T-helper 17 cell (primary cell): ENCODE measurements at places on chromosomes 7 and 10. TPM values are rescaled to one million over a fixed set of nuclear protein-coding genes. Genes with fewer than 3 reads are reported as not detected.
A peak's percentile ranks its signal among the peaks of the same experiment; 100 is the strongest.

The CRYGN gene
- 0.99 TPM for total RNA-seq

The GJC3 gene
- not detected for total RNA-seq

The FAM25G gene
- not detected for total RNA-seq

The UBTD1 gene
- 1.1 TPM for total RNA-seq

The TYW1B gene
- 4.8 TPM for total RNA-seq

The PGAM2 gene
- total RNA-seq = 0.92 TPM

- peaks cover 58% of the 10 kb centered on the region for H3K4me1 ChIP-seq
- no peak overlapping the region for H3K27ac ChIP-seq
- DNase-seq = no peak
Measured at GRCh38 chr7:127751490-127752448, 99.8 kb downstream of the SND1 start.

DNA sequence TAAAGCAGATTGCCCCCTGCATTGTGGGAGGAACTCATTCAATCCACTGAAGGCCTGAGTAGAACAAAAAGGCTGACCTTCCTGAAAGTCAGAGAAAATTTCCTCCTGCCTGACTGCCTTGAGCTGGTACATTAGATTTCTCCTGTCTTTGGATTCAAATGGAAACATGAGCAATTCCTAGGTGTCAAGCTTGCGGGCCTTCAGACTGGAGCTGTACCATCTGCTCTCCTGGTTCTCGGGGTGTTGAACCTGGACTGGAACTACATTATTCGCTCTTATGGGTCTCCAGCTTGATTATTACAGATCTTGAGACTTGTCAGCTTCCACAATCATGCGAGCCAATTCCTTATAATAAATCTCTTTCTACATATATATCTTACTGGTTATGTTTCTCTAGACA lies 173.6 kb upstream of the STEAP4 start:
- H3K27ac ChIP-seq = no peak overlapping the region
- H3K27me3 ChIP-seq = no peaks in the 10 kb centered on the region
- no peak for DNase-seq
- H3K4me3 ChIP-seq = no peak overlapping the region
- no peaks in the 10 kb centered on the region for H3K4me1 ChIP-seq
- no peaks in the 10 kb centered on the region for H3K36me3 ChIP-seq

GRCh38 chr10:128814782-128815181 lies 652.3 kb upstream of the MGMT start:
- no peak overlapping the region for H3K4me3 ChIP-seq
- no peak for DNase-seq
- no peaks in the 10 kb centered on the region for H3K4me1 ChIP-seq
- H3K27me3 ChIP-seq = no peaks in the 10 kb centered on the region
- no peaks in the 10 kb centered on the region for H3K36me3 ChIP-seq

- H3K4me1 ChIP-seq = peaks cover 37% of the 10 kb centered on the region
- H3K36me3 ChIP-seq = no peaks in the 10 kb centered on the region
- H3K4me3 ChIP-seq = peak within 1 kb of the TSS; percentile 94
- peak; percentile 100 for DNase-seq
Measured at GRCh38 chr10:118754556-118755423, at the start of gene CACUL1. TSS of gene CACUL1 (minus strand) at chr10:118754970. CDS start at chr10:118754762, 208 bp downstream.

DNA sequence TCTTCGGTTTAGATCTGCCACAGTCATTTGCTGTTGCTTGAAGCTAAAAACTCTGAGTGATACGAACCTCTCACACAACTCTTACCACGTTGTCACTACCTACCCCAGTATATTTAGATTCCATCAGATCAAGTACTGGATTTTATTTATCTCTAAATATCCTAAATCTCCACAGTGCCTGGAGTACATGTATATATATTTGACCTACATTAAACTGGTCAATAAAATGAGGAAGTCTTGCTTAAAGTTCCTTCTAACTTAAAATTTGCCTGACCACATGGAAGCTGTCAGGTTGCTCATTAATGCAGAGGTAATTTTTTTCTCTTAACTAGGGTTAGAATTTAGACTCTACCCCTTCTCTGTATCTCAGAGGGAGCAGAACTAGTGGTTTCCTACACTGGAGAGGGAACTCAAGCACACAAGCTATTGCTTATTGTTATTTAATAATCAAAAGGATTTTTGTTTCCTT lies 3.1 kb upstream of the MACC1 start:
- H3K27me3 ChIP-seq = no peaks in the 10 kb centered on the region
- no peak overlapping the region for H3K4me3 ChIP-seq
- no peaks in the 10 kb centered on the region for H3K36me3 ChIP-seq
- H3K4me1 ChIP-seq = no peaks in the 10 kb centered on the region
- DNase-seq = no peak

- H3K36me3 ChIP-seq = peaks cover 7% of the 10 kb centered on the region
- peak overlapping the region; percentile 96 for H3K27ac ChIP-seq
- DNase-seq = no peak
- H3K27me3 ChIP-seq = no peaks in the 10 kb centered on the region
Measured at GRCh38 chr10:30437031-30437841, 3.3 kb downstream of the MAP3K8 start.

DNA sequence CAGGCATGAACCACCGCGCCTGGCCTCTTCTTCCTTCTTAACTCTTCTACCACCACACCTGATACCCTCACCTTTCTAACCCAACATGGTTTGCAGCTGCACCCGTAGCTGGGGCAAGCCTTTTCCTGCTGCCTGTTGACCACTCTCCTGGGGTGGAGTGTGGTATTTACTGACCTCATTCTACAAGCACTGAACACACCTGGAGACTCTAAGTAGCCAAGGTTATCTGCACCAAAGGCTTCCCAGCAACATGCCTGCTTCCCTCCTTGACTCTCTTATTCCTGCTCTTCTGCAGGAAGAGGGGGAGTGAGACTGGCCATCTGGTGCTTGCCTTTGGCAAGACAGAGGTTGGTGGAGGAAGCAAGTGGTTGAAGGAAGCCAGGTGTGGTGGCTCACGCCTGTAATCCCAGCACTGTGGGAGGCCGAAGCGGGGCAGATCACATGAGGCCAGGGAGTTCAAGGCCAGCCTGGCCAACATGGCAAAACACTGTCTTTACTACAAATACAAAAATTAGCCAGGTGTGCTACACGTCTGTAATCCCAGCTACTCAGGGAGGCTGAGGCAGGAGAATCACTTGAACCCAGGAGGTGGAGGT lies 10.1 kb downstream of the ACTR1A start:
- H3K4me3 ChIP-seq = no peak overlapping the region
- H3K27me3 ChIP-seq = no peaks in the 10 kb centered on the region
- peaks cover 13% of the 10 kb centered on the region for H3K4me1 ChIP-seq
- no peak for DNase-seq

DNA sequence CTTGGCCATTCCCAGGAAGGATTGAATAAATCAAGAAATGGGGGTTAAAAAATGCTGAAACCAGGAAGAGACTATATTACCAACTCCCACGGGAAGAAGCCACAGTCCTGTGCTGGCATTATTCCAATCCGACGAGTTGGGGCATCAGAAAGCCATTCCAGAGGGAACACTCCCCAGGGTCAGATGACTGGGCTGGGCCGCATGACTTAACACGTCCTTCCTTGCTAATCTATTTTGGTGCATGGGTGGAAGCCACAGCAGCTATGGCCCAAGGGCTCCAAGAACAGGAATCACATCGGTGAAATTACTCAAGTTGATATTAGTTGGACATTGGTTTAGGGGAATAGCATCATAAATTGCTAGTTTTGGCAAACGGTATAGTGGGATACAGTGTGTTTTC lies 592.9 kb upstream of the NRP1 start:
- no peak overlapping the region for H3K4me3 ChIP-seq
- DNase-seq = no peak
- no peak overlapping the region for H3K27ac ChIP-seq
- no peaks in the 10 kb centered on the region for H3K36me3 ChIP-seq
- peaks cover 3% of the 10 kb centered on the region for H3K4me1 ChIP-seq

DNA sequence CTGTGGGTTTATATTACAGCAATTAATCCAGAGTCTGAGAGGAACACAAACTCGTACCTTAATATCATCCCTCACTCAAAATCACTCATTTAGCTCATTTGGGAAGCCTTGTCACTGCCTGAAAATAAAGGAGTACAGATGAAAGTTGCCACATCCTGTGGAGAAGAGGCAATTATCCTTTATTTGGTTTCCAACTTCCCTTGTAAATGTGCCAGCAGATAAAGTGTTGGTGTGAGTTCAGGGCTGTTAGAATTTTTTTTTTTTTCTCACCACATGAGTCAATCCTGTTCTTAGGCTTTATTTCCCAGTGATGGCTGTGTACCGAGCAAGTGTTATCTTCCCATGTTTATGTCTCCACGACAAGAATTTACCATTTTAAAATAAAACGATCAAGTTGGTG lies 99.0 kb upstream of the SMIM30 start:
- H3K27ac ChIP-seq = no peak overlapping the region
- no peak for DNase-seq
- no peaks in the 10 kb centered on the region for H3K4me1 ChIP-seq
- H3K27me3 ChIP-seq = no peaks in the 10 kb centered on the region

DNA sequence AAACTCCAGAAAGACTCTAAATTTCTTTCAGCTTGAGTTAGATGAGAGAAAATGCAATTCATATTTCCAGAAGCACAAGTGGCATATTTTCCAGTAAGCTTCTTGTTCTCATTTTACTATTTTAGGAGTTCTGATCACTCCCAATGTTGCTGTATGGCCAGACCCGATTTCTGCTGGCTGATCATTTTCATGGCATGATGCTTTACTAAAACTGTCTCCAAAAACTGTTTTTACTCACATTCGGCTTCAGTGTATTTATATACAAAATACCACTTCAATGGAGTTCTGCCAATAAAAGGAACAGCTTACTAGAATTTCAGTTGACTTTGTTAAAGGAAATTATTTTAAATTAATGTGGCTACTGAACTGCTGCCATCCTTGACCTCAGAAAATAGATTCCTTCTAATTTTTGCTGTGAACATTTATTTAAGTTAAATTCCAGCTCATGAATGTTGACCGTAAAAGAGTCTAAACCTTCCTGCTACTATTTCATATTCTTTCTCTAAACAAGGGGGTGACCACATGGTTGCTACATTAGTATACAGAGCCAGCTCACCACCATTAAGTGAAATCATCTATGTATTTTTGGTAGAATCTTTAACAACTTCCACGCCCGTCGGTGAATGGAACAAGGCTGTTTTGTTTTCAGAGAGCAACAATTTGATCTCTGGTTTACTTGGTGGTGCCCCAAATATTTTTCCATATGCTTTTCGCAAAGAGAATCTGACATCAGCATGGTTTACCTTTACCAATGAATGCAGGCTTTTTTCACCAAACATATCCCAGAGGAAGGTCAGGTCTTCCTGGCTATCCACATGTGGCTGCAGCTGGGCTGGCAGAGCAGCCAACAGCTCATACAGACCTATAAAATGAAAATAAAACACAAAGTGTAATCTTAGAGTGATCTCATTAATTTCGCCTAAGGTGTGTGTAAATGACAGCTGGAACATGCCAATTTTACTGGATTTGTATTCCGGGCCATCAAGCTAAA lies 101.2 kb downstream of the MPP7 start:
- H3K27ac ChIP-seq = no peak overlapping the region
- H3K36me3 ChIP-seq = no peaks in the 10 kb centered on the region
- no peak overlapping the region for H3K4me3 ChIP-seq

GRCh38 chr10:123870260-123870659 lies 21.3 kb downstream of the CPXM2 start:
- H3K27ac ChIP-seq = no peak overlapping the region
- peaks cover 36% of the 10 kb centered on the region for H3K27me3 ChIP-seq
- no peak for DNase-seq
- peaks cover 2% of the 10 kb centered on the region for H3K36me3 ChIP-seq
- H3K4me1 ChIP-seq = no peaks in the 10 kb centered on the region

DNA sequence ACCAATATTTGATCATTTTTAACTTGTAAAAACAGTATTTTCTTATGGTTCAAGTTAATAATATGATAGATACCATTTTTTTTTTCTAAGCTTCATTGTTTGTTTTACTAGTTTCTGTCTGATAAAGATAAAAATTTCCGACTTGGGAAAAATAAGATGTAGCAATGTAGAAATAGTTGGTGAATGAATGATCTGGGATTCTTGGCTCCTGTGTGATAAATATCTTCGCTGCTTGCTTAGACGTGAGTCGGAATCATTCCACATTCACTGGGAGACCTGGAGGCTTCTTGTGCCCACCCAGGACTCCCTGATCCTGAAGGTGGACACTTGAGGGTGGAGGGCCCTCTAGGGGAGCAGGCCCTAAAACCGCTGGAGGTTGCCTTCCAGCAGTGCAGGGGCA lies 47.9 kb downstream of the EXOC4 start:
- H3K27me3 ChIP-seq = no peaks in the 10 kb centered on the region
- DNase-seq = no peak
- no peak overlapping the region for H3K27ac ChIP-seq
- H3K4me1 ChIP-seq = peaks cover 19% of the 10 kb centered on the region

- H3K27ac ChIP-seq = no peak overlapping the region
- H3K4me1 ChIP-seq = peaks cover 4% of the 10 kb centered on the region
- DNase-seq = no peak
- H3K27me3 ChIP-seq = no peaks in the 10 kb centered on the region
Measured at GRCh38 chr10:99913831-99914235, 95.9 kb downstream of the DNMBP start.

GRCh38 chr7:81960026-81960425 lies 190.2 kb upstream of the HGF start:
- no peaks in the 10 kb centered on the region for H3K4me1 ChIP-seq
- no peak overlapping the region for H3K4me3 ChIP-seq
- no peaks in the 10 kb centered on the region for H3K27me3 ChIP-seq
- H3K27ac ChIP-seq = no peak overlapping the region
- H3K36me3 ChIP-seq = no peaks in the 10 kb centered on the region
- DNase-seq = no peak

DNA sequence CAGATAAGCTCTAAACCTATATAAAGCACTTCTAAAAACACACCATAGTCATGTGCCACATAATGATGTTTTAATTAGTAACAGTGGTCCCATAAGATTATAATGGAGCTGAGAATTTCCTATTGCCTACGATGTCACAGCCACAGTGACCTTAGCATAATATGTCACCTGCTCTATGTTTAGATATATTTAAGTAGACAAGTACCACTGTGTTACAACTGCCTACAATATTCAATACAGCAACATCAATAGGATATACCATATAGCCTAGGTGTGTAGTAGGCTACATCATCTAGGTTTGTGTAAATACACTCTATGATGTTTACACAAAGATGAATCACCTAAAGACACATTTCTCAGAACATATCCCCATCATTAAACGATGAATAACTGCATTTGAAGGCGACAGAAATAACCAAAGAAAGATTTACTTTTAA lies 24.5 kb downstream of the GPR22 start:
- H3K27me3 ChIP-seq = no peaks in the 10 kb centered on the region
- H3K27ac ChIP-seq = no peak overlapping the region
- no peak for DNase-seq
- H3K36me3 ChIP-seq = peaks cover 2% of the 10 kb centered on the region

DNA sequence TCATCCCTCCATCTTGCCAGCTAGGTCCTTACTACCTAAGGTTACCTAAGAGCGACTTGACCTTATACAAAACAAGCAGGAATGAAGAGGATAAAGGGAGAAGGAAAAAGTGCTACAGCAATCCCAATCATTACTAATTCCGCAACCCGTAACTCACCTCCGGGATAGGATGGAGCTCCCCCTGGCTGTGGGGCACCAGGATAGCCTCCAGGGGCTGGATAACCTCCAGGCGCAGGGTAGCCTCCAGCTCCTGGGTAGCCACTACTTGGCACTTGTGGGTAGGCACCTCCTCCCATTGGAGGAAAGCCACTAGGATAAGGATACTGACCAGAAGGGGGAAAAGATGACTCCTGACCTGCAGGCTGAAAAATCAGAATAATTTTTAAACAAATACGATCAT lies 15.8 kb downstream of the ANXA7 start:
- H3K27me3 ChIP-seq = no peaks in the 10 kb centered on the region
- peaks cover 5% of the 10 kb centered on the region for H3K36me3 ChIP-seq
- peaks cover 13% of the 10 kb centered on the region for H3K4me1 ChIP-seq
